ENCODE measurements at places on chromosomes 13 and 19. TPM values are rescaled to one million over a fixed set of nuclear protein-coding genes. Genes with fewer than 3 reads are reported as not detected.

CYP2A7 gene
- polyA plus RNA-seq = not detected

TLE2 gene
- 32.7 TPM for polyA plus RNA-seq

OVOL3 gene
- not detected for polyA plus RNA-seq

TBXA2R gene
- polyA plus RNA-seq = 9.6 TPM

- DNase-seq = no peak
Measured at GRCh38 chr13:50850445-50850844, 7.0 kb upstream of the DLEU7 start.

DNA sequence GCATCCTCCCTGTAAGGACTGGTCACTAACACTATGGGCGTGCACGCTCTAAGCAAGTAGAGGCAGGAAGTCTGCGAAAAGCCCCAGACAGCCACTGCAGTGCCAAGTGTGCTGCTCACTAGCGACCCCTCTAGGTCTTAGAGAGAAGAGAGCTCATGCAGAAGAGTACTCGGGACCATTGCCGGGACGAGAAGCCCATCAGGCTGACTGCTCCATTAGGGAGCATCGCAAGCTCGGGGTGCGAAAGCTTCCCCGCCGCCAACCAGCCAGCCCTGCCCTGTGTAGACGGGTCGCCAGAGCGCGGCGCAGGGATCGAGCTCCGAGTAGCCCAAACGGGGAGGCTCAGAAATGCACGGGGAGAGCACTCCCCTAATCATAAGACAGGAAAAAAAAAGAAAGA, 16.6 kb downstream of the POU4F1 start:
- DNase-seq = no peak

DNA sequence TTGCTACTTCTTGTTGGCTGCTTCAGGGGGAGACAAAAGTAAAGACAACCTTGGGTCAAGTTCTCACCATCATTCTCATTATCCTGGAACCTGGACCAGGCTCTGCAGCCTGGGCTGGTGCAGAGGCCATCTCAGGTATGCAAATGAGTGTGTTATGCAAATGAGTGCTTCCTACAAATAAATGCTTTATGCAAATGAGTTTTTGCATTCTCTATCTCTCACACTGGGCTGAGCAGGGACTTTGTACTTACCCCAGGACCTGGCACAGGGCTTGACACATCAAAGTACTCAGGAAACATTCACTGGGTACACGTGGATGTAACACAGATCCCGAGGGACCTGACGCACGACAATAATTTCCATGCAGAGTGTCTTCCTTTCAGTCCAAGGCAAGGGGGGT, 103.0 kb downstream of the DNAJC15 start:
- DNase-seq = no peak

GRCh38 chr19:11420429-11421370, 1.6 kb upstream of the RGL3 start:
- peak; percentile 81 for DNase-seq

DNA sequence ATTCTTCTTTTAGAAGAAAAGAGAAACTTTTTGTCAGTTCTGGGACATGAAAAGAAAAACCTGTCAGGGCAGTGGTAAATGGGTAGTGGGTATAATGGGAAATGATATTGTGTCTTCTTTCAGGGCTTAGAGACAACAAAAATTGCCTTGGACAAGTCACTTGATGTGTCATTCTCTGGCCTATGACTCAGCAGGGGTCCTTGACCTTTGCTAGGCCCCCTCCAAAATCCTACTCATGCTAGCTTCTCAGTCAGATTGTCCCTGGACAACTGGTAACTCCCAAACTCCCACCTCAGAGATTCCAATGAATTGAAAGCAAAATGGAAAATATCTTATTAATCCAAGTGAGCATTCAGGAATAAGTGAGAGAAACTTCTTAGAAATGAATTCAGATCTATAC, 258.8 kb upstream of the SPRY2 start:
- DNase-seq = no peak

GRCh38 chr19:38664503-38665211, 17.2 kb downstream of the ACTN4 start:
- DNase-seq = no peak

DNA sequence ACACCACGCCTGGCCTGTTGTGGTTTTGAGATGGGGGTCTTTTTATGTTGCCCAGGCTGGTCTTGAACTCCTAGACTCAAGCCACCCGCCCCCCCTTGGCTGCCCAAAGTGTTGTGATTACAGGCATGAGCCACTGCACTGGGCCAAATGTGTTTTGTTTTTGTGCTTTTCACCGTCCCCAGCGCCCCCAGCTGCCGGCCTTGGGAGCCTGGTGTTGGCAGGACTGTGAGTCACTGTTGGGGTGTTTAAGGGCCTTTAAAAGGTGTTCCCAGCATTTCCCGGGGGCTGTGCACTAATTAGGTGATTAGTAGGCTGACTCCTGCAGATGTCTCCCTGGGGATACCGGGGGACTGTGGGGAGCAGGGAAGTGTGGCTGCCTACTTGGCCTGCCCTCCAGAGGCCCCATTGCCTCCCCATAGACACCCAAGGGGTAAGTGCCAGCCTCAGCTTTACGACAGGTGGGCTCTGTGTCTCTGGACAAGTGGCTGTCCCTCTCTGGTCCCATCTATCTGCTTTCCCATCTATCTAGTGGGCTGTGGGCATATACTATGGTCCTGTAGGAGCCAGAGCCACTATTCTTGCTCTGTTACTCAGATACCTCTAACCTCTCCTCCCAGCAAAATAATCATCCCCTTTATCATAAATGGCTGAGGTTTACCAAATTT, 11.8 kb upstream of the TLE5 start:
- no peak for DNase-seq

DNA sequence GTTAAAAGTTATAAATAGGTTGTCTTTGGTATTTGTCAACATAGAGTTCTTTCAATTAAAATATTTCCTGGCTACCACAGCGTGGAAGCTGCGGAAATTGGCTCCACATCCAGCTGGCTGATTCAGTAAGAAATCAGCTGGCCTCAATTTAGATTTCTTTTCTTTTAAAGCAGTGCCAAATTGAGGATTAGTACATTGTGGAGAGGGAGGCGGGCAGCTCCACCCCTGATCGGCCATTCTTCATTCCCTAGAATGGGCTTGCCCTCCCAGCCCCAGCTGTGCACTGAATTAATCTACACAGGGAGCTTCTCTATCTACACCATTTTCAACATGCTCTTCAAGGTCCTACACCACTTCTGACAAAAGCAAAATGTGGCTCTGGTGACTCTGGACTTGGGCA, 624.8 kb downstream of the DACH1 start:
- no peak for DNase-seq

- DNase-seq = no peak
Measured at GRCh38 chr19:29092712-29093552, 120.0 kb downstream of the UQCRFS1 start.

DNA sequence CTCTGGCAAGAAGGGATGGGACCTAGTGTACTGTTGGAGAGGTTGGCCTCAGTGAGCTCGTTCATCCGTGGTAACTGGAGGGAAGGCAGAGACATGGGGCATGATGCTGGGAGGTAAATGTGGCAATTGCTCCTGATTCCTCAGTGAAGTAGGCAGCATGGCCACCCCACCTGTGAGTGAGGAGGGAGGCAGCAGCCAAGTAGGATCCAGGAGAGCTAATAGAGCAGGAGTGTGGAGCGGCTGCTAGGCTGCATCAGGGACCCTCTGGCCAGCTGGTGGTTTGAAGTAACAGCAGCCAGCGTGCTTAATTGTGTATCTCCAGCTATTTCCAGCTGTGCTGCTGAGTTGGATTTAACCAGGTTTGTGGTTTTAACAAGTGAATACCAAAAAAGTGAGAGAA, 24.7 kb downstream of the TM9SF2 start:
- DNase-seq = no peak

All from aorta (tissue), 5 donors.